ENCODE measurements at places on chromosomes 12 and 14.

DNA sequence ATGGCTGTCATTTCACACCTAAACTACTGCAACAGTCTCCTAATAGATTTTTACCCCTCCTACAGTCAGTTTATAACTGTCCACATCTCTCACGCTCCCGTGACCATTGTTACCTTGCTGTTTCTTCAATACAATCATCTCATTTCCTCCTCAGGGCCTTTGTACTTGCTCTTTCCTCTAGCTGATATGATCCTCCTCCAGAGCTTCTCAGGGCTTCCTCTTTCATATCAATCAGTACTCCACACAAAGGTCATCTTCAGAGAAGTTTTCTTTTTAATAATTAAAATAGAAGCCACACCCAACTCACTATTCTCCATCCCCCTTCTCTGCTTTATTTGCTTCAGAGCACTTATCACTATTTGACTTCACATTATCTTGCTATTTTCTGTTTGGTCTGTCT is 508.2 kb downstream of the NELL2 start:
- no peak for DNase-seq

DNA sequence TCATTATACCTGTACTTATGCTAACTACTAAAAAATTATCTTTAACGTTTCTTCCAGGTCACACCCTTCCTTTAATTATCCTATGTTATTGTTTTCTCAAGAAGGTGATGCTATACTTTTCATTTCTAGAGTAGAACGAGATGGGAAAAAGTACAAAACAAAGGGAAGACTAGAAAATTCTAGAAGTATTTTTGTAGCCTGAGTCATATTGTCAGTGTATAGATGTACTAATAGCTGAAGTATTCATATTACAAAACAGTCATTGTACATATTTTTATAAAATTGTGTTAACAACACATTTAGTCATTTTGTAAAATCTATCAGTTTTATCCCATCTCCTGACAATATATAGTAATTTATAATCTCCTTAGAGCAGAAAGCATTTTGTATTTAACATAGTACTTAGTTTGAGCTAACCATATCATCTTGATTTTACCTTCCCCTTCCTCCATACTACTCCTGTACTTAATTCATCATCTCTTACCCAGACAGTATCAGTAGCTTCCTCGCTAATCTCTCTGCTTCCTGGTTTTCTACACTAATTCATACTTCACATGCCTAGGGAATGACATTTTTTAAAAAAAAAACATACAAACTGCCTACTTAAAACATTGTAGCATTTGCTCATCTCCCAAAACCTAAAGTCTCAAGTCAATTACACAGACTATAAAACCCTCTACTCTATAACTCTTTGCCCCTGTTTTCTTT is 920.9 kb downstream of the RPS29 start:
- no peak for DNase-seq

DNA sequence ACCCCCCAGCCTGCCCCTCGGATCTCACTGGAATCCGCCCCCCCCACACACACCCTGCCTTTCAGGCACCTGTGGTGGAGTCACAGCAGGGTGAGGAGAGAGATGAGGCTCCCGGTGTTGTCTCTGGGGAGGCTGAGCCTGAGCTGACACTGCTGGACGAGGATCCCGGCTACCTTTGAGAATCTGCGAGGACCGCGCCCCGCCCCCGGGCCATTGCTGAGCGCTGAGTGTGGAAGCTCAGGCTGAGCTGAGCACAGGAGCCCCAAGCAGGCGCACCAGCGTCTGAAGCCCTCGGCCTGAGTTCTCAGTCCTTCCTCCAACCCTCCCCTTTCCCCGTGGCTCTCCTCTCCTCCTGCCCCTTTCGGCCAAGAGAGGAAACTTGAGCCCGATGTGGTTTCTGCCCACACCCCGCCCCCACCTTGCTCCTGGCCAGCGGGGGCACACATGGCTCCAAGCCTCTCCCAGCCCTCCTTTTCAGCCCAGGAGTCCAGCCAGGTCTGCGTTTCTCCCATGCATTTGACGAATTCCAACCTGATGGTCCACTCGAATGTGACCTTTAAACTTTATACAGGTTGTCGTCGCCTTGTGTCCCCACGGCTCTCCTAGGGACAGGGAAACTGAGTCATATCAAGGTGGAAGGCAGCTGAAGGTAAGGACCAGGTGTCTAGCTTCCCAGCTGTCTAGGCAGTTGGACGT is at the start of gene NFE2:
Gene NFE2, minus strand, starts transcription at position 284 of the 696 bp plus-strand sequence. CDS start 5,767 bp downstream, outside the sequence.
- DNase-seq, result peak; percentile 49

DNA sequence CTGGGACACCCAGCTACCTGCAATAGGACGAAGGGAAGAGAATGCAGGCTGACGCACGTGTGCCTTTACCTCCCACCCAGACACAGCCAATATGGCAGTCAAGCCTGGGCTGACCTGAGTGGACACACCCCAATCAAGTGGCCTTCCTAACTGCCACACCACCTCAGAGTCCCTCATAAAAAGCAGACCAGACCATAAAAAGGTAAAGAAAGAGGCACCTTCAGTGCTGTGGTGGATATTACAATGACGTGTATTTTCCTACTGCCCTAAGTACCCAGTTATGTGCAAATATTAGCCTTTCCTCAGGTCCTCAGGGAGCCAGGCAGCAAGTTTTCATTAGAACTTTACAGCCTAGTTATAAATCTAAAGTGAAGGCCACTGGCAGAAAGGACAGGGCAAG is 75.8 kb downstream of the KCNK10 start:
- no peak for DNase-seq

- no peak for DNase-seq
These were observed 18.1 kb upstream of the KIF26A start for GRCh38 chr14:104120281-104120741.

DNA sequence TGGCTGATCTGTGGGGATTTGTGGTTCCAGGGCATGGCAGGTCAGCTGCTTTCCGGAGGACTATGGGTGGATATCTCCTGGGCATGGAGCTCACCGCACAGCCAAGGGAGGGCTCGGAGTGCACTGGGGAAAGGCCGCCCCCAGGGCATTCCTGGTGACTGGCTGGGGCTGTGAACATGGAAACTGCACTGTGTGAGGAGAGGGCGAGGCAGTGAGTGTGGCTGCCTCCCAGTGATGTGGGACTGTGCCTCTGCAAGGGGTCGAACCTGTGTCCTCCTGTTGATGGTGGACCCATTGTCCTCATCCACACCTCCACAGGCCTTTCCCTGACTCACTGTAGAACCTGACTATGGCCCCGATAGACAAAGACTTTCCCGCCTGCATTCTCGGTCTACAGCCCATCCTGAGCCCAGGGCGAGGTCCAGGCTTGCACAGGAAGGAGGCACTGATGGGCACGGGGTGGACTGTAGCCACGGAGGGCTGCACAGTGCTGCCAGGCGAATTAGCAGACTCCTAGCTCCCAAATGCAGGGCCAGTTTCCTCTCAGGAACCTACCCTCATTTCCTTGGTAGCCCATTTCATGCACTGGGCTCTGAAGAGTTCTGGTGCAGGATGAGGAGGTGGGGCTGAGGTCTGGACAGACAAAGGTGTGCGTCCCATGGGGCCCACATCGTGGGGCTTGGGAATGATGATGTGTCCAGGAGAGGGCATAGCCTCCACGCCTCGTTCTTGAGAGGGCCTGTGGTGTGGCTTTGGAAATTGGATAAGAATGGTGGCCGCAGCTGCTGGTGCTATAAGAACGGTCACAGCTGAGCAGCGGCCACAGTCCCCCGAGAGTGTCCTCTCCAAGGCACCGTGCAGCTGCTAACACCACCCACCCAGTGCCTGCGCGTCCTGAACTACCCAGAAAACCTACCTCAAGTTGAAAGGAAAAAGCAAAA is 415.1 kb downstream of the TMEM121 start:
- DNase-seq, result no peak

DNA sequence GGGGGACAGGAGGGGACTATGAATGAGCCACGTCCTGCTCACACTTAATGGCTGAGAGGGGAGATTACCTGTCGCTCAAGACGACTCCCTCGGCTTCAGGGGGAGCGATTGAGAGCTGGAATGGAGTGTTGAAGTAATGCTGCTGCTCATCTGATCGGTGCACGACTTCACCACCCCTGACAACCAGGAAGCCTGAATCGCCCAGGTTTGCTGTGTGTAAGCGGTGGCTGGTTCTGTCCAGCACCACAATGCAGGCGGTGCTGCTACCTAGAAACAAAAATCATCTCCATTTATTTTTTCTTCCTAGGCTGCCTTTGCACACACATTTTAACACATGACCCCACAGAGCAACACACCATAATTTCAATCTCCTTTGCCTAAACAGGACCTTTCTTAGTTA is 37.3 kb downstream of the PPTC7 start:
- DNase-seq, result no peak

- DNase-seq, result no peak
These were observed 9.6 kb upstream of the HSPB8 start for GRCh38 chr12:119169150-119169549.

DNA sequence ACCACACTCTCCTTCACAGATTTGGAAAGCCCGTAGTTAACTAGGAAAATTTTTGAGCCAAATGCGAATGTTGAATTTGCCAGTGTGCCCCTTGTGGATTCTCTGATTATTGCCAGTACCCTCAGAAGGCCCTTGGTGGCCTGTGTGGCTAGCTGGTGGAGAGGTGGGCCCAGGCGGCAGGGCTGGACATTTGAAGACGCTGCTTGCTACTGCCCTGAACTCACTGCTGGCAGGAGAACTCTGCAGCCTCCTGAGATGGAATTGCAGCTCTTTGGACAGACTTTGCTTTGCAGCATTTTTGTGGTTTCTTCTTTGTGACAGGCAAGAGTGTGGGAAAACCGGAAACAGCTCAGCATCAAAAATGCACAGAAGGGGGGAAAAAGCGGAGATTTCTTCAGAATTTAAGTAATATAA is 97.6 kb downstream of the TGFB3 start:
- DNase-seq, result peak; percentile 94

DNA sequence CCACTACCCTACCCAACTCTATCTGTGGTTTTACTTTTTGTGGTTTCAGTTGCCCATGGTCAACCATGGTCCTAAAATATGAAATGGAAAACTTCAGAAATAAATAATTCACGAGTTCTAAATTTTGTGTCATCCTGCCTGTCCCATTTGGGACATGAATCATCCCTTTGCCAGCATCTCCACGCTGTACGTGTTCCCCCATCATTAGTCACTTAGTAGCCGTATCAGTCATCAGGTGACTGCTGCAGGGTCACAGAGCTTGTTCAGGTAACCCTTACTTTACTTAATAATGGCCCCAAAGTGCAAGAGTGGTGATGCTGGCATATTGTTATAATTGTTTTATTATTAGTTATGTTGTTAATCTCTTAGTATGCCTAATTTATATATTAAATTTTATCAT is 209.9 kb downstream of the ITPR2 start:
- DNase-seq, result no peak

DNA sequence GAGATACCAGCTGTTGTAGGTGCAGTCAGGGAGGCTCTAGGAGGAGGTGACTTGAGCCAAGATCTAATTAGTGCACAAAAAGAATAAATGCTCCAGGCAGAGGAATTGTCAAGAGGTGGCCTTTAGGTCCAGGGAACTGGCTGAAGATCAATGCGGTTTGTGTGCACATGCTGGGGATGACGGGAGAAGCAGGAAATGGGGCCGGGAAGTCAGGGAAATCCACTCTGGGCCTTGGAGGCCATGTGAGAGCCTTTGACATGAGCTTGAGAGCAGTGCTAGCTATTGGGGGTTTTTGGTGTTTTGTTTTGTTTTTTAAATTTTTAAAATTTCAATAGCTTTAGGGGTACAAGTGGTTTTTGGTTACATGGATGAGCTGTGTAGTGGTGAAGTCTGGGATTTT is 67.4 kb downstream of the MVK start:
- no peak for DNase-seq

- DNase-seq, result no peak
These were observed 843 bp upstream of the HSP90AA1 start for GRCh38 chr14:102087762-102088011.

DNA sequence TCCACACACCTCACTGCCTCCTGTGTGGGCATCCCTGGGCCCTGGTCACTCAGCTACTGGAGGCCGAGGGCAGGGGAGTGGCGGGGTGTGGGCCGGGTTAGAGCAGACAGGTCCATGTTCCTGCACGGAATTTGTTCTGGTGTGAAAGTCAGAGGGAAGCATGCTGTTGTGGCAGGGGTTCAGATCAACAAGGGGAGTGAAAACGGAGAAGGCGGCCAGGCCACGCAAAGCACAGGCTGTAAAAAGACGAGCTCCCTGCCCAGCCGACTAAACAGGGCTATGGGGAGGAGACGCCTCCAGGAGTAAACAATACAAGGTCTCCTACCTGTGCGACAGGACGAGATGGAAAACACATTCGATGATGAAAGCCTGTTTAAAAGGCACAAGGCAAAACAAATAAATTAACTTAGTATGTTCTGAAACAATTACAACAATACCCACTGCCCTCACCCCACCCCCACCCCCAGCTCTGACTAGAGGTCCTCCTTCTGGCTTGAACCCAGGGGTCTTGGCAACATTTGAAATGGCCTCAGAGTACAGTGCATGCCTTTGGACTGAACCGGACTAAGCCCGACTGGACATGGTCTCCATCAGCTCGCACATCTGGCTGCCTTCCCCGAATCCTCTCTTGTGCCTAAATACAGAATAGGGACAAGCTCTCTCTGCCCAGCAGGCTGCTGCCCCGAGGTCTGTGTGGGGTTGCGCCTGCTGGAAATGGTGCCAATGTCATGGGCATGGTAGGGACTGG is 274.9 kb upstream of the DIO3 start:
- DNase-seq, result no peak

DNA sequence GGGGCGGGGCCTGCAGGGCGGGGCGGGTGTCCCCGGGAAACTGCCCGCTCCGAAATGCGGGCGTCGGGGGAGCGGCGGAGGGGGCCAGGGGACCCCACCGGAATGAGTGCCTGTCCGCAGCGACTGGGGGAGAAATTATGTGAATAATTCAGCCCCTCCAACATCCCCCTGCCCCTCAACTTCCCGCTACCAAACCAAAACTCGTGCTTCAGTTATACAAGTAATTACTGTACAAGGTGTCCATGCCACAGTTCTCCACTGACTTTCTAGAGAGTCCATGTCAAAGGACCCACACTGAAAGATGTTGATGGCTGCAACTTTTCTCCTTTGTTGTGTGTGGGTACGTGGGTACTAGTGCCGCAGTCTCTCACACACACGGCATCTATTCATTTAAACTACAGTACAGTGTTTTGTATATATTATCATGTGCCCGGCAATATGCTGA is 414 bp upstream of the CDK17 start:
- DNase-seq, result no peak

- no peak for DNase-seq
These were observed 30.2 kb downstream of the BEGAIN start for GRCh38 chr14:100556936-100557505.

- DNase-seq, result peak; percentile 61
These were observed 38.6 kb downstream of the MGST1 start for GRCh38 chr12:16385782-16386646.

DNA sequence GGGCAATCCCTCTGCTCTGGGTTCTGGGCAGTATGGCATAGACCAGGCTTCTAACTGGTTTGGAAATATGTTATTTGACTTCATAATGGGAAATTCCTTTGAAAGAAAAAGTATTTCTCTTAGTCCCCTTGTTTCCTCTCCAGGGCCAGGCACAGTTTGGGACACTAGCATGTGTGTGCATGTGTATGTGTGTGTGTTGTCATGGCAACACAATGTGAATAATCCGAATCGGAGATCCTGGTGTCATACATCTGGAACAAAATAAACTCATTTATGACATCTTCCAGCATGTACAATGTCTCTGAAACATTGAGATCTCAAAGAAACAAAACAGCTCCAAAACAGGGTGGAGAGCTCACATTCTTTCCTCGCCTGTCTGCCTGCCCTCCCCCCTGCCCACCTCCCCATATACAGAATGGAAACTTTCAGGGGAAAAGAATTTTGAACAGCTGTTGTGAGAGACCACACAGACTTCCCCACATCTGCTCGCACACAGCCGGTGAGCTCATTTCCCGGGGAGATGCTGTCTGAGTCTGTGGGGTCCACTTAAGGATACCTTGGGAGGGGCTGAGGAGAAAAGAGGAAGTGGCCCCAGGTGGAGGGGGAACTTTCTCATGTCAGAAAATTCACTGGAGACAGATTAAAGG is 55.5 kb upstream of the PARP11 start:
- DNase-seq, result no peak

All from astrocyte of the cerebellum (primary cell).